ENCODE measurements at places on chromosomes 5 and 9.

DNA sequence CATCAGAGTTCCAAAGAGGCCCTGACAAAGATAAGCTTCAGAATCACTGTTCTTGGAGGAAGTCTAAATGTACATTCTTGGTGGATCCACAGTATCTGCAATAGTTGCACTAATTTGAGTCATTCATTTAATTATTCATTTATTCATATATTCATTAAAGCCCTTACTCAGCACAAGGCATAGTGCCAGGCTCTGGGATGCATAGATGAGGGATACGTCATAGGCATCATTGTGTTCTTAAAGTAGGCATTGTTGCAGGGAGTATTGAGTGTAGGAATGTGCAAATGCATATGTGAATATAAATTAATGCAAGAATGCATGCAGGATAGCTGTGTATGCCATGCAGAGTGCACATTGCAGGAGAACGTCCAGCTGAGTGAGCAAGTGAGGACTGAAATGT lies 100.7 kb downstream of the DRD1 start:
- no peak for DNase-seq

GRCh38 chr5:1108865-1109174 lies 3.0 kb downstream of the SLC12A7 start:
- DNase-seq, result no peak

DNA sequence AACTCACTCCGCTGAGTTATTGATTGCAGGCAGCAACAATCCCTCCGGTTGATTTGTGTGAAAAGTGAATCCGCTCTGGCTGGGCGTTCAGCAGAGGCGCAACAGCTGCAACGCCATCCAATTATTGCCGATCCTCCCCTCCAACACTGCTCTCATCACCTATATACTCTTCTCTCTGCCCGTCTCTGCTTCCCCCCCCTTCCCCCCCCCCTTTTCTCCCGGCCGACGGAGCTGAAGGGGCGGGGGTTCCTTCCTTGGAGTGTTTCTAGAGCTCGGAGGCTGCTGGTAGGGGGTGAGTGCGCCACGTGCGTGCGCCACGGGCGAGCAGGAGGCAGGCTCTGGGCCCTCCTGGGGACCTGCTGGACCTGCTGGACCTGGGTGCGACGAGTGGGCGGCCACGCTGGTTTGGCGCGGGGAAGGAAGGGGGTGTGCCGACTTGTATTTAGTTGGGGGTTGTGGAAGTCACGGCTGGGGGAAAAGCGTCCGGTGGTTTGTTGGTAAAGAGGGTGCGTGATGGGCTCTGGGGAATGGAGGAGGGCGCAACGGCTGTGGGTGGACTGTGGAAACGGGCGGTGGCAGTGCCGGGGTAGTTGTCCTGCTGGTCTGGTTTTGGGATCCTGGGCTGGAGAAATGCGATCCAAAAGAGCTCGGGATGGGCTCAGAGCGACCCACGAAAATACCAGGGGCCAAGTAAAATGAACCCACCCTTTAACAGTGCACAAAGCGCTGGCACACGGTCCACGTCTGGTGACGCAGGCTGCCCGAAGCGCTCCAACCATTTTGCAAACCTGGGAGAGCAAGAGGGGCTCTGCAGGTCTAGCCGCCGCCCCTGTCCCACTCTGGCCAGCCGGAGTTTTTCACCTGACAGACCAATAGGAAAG lies 6.4 kb upstream of the MEF2C start:
- no peak for DNase-seq

- DNase-seq, result peak; percentile 84
These were observed 1.2 kb downstream of the TNFSF8 start for GRCh38 chr9:114929201-114929600.

GRCh38 chr9:21812946-21813568 lies 10.6 kb downstream of the MTAP start:
- DNase-seq, result peak; percentile 51

GRCh38 chr9:11893331-11893730 lies 799.9 kb upstream of the TYRP1 start:
- no peak for DNase-seq

DNA sequence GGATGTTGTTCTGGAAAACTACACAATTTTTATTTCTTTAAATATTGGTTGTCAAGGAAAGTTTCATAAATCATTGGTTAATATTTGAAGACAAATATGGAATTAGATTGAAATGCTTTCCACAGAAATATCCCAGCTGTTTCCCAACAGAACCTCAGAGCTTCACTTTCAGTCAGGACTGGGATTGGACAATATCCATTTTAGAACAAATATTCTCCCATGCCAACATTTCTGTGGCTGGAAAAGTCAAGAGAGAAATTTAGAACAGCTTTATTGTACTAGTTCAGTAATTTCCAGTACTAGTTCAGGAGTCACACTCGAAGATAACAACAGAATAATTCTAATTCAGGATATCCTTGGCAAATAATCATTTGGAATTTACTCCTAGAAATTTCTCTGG lies 116.1 kb upstream of the TUT7 start:
- no peak for DNase-seq

GRCh38 chr5:154923441-154924430 lies 14.3 kb downstream of the GEMIN5 start:
- DNase-seq, result no peak

DNA sequence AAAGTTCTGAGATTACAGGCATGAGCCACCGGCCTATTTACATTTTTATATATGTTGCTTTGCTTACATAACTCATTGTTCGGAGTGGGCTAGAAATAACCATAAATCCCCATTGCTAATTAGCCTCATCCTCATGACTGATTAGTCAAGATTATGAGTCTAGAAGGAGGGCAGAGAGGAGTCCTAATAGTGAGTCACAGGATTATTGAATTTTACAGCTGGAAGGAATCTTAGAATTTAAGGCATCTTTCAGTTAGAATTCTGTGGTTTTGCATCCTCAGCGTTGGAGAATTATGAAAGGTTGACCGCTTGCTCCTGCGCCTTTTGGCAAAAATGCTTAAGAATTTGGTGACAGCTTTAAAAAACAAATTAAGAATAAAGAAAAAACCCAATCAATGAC lies 2.6 kb upstream of the PBX3 start:
- no peak for DNase-seq

GRCh38 chr5:38603691-38604090 lies 47.2 kb upstream of the LIFR start:
- DNase-seq, result no peak

DNA sequence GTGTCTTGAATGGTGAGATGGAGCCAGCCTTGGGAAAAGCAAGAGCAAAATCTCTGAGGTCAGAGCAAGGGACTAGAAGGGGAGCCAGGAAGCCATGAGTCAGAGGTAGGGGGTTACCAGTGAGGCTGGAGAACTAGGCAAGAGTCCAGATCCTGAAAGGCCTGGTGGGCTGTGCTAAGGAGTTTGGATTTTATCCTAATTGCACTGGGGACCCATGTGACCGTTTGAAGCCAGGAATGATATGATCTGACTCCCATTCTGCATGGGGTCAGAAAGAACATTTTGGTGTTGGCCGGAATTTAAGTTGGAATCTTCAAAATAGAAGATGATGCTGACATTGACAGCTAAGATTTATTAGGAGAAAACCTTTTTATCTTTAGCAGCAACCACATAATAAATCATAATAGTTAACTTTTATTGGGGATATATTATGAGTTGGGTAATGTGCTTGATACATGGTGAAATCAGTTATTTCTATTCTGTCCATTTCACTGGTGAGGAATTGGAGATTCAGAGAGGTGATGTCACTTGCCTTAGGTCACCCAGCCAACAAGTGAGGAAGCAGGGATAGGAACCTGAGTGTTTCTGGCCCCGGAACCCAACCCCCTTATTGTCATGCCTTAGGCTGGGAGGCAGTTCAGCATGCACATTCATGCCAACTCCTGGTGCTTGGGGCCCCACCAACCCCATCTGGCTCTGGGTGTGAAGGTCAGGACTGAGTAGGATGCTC lies 61.5 kb upstream of the RARS1 start:
- no peak for DNase-seq

- no peak for DNase-seq
These were observed 3.9 kb downstream of the STC2 start for GRCh38 chr5:173324115-173325001.

DNA sequence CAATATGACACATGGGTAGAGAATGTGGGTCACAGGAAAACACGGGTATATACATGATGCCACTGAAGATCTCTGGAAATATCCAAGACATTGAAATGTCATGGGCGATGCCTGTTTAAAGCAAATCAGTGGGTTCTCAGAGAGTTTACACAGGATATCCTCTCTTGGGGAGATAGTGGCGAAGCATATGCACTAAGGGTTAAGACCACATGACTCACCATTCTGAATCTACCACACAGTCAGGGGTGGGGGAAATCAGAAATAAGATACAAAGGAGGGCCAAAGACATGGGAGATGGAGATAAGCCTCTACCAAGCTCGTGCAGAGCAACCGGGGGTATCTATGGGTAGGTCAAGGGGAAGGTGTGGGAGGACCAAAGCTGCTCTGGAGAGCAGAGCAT lies 58.8 kb downstream of the SH3PXD2B start:
- DNase-seq, result no peak

Data from naive thymus-derived CD8-positive, alpha-beta T cell (primary cell).